ENCODE measurements at places on chromosomes 16 and 17.

DNA sequence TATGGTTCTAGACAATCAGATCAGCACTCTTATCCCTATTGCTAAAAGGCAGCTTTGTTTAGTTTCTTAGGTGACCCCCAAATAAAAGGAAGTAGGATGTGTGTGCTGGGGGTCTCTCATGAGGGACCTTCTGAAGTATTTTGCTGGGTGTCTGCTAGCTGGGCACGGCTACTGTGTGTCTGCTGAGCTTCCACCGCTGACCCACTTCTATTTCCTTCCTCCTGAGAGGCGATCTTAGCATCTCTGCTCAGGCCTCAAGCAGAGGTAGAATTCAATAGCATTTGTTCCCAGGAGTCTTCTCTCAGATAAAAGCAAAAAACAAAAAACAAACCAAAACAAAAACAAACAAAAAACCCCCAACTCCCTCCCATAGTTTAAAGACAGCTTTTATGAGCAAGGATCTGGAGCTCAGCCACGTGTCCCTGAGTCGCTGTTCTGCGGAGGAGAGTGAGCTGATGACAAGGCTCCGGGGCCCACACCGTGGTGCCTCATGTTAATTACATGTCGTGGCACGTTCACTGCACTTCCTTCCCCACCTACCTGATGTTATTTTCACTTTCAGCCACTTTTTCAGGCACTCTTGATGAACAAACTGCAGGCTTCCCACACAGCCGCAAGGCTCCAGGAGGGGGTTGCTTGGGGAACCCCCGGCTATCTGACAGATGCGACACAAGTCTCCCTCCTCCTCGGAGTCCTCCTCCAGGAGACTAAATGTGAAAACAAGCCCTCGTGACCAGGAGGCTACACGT lies 83.5 kb downstream of the MARCHF10 start:
- DNase-seq: no peak

- no peak for DNase-seq
Measured at GRCh38 chr16:2481676-2482075, 6.7 kb downstream of the TBC1D24 start.

DNA sequence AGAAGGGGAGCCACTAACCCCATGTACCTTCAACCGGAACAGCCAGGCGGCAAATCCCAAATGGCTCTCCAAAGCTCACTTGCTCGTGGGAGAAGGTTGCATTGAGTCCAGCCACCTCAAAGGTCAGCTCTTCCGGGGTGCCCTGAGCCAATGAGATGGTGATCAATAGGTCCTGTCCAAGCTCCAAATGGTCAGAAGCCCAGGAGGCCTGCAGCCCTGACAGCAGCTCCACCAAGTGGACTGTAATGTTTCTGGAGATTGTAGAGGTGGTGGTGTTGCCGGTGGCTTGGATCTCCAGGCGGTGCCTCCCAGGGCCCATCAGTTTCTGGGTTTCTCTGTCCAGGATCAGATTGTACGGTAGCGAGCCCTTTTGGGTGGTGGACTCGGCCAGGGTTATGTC lies 39.9 kb upstream of the BCO1 start:
- DNase-seq: no peak

DNA sequence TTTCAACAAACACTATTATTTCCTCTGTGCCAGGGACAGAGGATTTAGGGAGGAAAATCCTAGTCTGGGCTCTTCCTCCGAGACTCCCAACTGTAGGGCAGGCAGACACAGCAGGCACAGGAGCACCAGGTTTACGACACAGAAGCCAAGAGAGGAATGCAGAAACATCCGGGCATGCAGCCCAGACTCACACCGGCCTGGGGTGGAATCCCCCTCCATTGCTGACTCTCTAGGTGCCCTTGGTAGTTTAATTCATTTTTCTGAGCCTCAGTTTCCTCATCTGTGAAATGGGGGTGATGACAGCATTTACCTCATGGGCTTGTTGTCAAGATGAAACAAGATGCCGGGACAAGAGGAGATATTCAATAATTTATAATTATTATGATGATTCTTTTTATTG lies 14.9 kb downstream of the CA4 start:
- DNase-seq: no peak

Measured in pulmonary artery endothelial cell (primary cell).